ENCODE measurements at places on chromosomes 5 and 9.

GRCh38 chr9:105157171-105157583 is 87.3 kb upstream of the SLC44A1 start:
- no peak for DNase-seq

- no peak for DNase-seq
Observed at GRCh38 chr5:5419291-5420210, 2.9 kb upstream of the ICE1 start.

GRCh38 chr5:68352166-68352565 is 136.6 kb downstream of the PIK3R1 start:
- DNase-seq, result no peak

GRCh38 chr5:3302228-3302627 is 293.4 kb upstream of the IRX1 start:
- no peak for DNase-seq

DNA sequence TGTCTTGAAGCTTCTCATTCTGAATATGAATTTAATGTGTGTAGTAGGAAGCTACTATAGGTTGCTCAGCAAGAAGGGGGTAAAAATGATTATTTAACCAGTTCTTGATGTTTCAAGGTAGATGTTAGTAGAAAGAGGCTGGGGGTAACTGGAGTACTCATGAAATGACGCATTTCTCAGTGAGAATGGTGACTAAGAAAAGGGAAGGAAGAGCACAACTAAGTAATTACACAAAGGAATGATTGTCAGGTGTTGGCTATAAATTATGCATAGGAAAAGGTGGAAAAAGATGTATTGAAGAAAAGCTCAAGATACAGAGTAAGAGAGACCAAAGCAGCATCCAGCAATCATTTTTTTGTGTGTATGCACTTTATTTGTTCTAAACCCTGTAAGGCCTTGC is 1.4 kb upstream of the PSIP1 start:
- no peak for DNase-seq

- no peak for DNase-seq
Observed at GRCh38 chr9:71096421-71097108, 24.9 kb downstream of the TRPM3 start.

DNA sequence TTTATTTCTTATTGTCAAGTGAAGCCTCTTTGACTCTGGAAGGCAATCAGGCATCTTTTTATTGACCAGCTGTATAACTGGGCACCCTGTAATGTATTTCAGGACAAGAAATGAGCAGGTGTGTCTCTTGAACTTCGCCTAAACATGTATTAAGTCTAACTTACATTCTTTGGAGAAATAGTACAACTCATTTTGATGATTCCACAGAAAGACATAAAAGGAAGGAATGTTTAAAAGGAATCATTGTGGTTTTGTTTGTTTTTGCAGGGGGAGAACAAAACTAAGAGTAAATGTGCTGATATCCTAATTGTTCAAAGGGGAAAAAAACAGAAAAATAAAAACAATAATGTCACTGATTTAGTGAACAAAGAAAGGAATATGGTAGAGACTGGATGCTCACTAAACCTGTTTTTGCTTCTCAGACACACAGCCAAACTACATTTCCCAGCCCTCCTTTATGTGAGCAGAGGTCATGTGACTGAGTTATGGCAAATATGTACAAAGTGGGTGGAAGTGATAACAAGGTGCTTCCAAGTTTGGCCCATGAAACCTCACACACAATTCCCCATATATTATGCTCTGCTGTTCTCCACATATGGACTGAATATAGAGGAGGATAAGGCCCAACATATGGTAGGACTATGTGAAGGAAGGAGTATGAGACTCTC is 150.6 kb upstream of the ACOT12 start:
- no peak for DNase-seq

DNA sequence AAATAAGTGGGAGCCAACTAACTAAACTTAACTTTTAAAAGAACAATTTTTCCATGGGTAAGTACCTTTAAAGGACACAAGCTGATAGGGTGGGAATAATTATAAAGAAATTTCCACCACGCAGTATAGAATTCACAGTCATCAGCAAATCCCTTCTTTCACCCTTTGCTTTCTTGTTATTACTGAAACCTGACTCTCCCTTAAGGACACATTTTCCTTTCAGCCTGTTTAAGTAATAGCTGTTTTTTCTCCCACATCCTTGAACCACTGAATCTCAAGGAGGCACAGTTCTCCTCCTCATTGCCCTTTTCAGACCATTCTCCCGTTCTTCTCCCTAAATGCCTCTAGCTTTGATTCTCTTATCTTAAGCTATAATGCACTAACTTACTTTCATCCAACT is 6.3 kb downstream of the C5orf15 start:
- DNase-seq, result no peak

DNA sequence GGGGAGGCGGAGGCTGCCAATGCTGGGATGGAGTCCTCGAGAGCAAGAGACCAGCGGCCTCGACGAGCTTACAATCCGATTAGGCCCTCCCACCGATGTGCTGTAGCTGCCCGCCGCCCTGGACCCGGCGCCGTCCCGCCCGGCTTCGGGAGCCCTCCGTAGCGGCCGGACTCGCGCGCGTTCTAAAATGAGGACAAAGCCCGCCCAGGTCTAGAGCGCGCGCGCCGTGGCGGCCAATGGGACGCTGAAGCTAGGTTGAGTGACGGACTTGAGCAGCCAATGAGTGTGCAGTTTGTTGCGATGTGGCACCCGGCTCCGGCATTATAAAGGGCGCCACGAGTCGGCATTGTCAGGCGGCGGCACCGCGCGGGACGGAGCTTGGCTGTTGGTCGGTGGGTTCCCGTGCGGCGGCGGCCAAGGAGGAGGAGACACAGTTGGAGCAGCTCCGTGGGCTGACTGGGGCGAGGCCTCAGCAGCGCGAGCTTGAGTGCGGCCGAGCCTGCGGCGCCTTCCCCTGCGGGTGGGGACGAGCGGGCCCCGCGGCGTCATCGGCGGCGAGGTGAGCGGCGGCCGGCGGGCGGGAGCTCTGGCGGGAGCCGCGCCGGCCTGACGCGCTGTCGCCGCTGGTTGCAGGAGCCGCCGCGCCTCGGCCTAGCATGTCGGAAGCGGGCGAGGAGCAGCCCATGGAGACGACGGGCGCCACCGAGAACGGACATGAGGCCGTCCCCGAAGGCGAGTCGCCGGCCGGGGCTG is at the start of gene HNRNPAB:
HNRNPAB (plus strand) TSS at position 352 of the 753 bp plus-strand sequence; CDS start at position 657, 305 bp downstream.
- DNase-seq, result peak; percentile 94

DNA sequence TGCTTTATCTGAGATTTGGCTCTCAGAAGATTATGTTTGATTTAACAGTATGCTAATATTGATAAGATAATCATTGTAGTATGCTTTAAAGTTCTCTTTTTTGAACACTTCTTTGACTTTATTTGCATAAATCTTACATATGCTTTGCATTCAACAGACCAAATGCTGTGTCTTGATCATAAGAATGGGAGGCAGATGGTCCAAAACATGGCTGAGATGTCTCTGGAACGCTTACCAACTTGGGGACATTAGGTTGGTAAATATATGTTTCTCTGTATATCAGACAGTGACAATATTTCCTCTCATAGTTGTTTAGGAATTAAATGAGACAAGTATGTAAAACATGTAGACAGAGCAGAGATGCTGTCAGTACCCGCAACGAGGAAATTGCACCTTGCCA is 197.9 kb upstream of the CTNND2 start:
- no peak for DNase-seq

DNA sequence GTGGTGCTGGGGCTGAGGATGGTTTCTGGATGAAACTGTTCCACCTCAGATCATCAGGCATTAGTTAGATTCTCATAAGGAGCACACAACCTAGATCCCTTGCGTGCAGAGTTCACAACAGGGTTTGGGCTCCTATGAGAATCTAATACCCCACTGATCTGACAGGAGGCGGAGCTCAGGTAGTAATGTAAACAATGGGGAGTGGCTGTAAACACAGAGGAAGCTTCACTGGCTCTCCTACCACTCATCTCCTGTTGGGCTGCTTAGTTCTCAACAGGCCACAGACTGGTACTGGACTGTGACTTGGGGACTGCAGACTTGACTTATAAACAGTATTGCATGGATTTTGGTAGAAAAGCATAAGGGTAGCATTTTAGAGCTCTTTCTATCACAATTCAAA is 870.7 kb upstream of the CDH10 start:
- DNase-seq, result no peak

DNA sequence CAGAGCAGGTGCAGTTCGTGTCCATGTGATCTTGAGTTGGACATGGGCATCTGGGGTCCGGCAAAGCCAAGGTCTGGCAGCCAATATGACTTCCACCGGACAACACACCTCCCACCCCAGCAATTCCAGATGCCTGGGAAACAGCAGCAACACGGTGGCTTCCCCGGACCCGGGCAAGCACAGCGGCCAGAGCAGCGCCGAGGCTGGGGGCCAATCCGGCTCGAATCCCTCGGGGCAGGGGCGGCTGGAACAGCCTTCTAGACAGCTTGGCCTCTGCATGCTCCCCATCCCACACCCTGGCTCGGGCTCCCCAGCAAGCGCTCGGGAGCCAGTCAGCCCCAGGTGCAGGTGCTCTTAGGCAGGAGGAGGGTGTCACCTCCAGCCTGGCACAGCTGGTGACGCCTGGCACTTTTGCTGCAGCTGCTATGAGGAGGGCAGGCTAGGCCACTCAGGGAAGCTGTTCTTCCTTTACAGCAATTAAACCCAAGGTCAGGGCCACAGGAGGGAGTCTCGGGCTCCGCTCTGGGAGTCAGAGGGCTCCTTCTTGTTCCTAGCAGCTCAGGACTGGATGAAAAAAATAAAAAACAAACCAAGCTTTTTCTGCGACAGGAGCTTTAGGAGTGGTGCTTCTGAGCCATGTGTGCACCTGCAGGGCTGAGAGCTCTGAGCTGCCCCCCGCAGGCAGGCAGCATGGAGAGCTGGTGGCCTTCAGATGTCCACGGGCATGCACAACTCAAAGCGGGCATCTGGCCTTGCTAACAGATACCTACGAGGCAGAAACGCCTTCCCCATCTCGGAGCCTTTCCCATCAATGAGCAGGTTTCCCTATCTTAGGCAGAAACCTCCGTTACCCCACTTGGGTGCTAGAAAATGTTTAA is 28.2 kb downstream of the DBH start:
- DNase-seq, result no peak

DNA sequence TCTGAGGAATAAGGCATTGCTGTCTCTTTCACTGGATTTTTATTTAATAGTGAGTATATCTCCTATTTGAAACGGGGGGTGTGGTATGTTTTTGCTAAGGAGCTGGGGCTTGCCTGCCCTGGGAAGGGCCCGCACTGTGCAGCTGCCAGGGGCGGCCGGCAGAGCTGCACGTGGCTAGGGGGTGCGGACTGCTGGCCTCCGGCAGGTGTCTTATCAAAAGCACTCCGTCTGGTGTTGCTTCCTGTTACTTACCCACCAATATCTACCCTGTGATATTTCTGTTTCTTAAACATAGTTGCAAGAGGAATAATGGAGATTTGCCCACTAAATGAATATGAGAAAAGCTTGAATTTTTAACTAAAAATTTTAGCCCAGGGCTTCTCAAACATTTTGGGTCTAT is 232.0 kb downstream of the IRX1 start:
- DNase-seq, result no peak

- DNase-seq, result no peak
Observed at GRCh38 chr9:101130054-101130453, 101.5 kb downstream of the PLPPR1 start.

DNA sequence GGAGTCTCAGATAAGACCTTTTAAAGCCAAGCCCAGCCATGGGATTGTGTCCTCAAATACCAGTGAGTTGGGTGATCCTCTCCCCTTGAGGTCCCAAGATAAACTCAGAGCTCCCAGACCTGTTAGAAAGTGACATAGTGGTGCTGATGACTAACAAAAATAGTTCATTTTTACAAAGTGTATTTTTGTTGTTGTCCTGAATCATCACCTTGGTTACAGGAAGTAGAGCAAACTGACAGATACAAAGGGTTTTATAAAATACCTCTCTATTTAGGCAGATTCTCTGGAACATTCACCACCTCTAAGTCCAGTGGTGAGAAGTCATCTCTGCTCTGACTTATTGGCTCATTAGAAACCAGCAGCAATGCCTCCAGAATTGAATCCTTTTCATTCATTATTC is 259.3 kb downstream of the CEMIP2 start:
- DNase-seq, result no peak

GRCh38 chr5:139391570-139392323 is 2.0 kb upstream of the MZB1 start:
- DNase-seq, result no peak

- no peak for DNase-seq
Observed at GRCh38 chr5:154456540-154456939, 10.7 kb downstream of the SAP30L start.

GRCh38 chr9:112111461-112111860 is 63.6 kb downstream of the SUSD1 start:
- DNase-seq, result no peak

DNA sequence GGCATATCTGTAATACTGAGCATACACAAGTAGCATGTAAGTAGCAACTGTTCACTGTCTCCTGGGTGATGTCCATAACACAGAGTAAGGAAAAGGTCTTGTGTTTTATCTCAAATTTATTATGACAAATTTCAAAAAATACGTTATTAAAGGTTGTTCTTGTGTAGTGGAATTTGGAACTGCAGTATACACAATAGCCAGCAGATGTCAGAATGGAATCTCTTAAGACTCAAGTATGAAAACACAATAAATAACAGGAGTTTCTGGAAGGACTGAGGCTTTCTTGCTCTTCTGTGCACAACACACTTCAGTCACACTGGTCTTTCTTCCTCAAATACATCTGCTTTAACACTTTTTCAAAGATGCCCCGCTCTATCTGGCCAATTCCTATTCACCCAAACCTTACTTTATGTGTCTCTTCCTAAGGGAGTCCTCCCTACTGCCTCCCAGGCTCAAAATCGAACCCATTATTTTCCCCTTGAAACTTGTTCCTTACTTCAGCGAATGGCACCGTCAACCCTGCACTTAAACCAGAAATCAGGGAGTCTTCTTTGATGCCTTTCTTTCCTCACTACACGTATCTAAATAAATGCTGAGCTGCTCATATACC is 6.5 kb upstream of the FBXO10 start:
- no peak for DNase-seq

- DNase-seq, result no peak
Observed at GRCh38 chr9:134689321-134690181, 47.9 kb downstream of the COL5A1 start.

DNA sequence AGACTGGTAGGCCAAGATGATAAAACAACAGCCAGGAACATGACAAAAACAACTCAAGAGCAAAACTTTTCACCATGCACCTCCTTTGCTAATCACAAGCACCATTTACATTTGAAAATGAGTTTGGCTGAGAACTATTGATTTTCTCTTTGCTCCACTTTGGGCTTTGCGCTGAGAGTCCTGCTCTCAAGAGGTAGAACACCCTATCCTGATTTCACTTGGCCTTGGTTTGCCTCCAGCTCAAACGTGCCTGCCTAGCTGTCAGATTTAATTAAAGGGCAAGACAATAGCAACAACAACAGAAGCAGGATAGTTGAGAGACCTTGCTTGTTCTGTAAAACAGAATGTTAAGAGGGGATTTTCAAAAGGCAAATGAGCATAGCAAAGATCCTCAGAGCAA is 128.2 kb upstream of the ASTN2 start:
- DNase-seq, result no peak

All from T follicular helper cell (primary cell).